ENCODE measurements at places on chromosomes 4 and X.

GRCh38 chr4:118865091-118865708 lies 23.5 kb upstream of the SYNPO2 start:
- DNase-seq: no peak

GRCh38 chr4:14888790-14889572 lies 113.3 kb upstream of the CPEB2 start:
- no peak for DNase-seq

DNA sequence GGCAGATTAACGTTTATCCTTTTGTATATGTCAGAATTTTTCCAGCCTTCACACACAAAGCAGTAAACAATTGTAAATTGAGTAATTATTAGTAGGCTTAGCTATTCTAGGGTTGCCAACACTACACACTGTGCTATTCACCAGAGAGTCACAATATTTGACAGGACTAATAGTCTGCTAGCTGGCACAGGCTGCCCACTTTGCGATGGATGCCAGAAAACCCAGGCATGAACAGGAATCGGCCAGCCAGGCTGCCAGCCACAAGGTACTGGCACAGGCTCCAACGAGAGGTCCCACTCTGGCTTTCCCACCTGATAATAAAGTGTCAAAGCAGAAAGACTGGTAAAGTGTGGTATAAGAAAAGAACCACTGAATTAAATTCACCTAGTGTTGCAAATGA lies 94.8 kb downstream of the TET2 start:
- DNase-seq: no peak

DNA sequence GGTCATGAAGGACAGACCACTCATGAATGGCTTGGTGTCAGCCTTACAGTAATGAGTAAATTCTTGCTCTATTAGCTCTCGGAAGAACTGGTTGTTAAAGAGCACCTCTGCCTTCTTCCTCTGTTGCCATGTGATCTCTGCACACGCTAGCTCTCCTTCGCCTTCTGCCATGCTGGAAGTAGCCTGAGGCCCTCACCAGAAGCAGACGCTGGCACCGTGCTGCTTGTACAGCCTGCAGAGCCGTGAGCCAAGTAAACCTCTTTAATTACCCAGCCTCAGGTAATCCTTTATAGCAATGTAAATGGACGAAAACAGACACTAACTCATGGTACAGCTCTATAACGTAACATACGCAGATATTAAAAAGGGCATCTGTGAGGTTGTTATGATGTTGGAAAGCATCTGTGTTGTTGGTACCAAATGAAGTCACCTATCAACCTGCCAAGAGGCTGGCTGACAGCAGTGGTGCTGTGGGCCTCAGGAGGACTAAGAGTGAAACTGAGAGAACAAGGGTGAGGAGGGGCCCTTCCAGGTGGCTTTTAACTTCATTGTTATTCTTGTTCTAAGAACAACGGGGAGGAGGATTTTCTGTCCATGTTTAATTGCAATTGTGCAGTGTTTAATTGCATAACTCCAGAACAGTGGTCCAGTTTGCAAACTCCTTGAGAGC lies 69.2 kb downstream of the CRMP1 start:
- DNase-seq: no peak

- DNase-seq: no peak
Measured at GRCh38 chr4:138078253-138078652, 163.9 kb downstream of the SLC7A11 start.

GRCh38 chr4:77093401-77093800 lies 17.6 kb upstream of the CCNI start:
- no peak for DNase-seq

GRCh38 chr4:42655921-42656678 lies 805 bp downstream of the ATP8A1 start:
- no peak for DNase-seq

- DNase-seq: no peak
Measured at GRCh38 chrX:38804432-38804681, 3.1 kb downstream of the MID1IP1 start.

DNA sequence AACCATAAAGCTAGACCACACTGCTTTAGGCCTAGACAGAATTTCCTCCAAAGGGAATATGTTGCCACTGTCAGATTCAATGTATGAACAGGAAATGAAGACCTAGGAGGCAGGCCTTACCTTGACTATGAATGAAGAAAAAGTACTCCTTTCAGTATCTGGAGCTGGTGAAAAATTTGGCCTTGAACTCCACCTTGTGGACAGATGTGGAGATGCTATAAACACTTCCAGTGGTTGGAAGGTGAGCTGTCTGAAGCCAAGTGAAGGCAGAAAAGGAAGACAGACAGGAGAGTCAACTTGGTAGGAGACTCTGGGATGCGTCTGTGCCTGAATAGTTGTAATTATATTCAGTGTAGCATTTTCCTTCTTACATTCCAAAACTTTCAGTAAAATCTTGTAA lies 17.2 kb downstream of the SPIN3 start:
- DNase-seq: no peak

DNA sequence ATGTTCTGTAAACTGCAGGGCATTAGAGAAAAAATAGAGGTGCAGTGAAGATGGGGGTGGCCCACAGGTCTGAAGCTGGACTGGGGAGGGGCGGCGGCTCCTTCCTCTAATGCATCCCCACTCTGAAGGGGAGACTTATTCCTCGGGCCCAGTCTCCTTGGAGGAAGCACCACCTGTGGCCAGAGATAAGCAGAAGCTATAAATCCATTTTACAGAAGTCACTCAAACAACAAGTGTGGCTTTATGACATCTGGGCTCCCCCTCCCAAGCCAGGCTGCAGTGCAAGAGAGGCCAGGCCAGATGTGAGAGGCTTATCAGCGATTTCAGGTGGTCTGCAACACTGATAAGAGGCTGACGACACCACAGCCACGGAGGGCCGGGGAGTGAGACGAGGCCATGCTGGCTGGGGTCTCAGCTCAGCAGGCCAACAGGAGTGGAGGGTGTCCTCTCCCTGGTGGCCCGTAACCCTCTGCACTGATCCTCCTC lies 15.8 kb downstream of the CYTL1 start:
- DNase-seq: no peak

DNA sequence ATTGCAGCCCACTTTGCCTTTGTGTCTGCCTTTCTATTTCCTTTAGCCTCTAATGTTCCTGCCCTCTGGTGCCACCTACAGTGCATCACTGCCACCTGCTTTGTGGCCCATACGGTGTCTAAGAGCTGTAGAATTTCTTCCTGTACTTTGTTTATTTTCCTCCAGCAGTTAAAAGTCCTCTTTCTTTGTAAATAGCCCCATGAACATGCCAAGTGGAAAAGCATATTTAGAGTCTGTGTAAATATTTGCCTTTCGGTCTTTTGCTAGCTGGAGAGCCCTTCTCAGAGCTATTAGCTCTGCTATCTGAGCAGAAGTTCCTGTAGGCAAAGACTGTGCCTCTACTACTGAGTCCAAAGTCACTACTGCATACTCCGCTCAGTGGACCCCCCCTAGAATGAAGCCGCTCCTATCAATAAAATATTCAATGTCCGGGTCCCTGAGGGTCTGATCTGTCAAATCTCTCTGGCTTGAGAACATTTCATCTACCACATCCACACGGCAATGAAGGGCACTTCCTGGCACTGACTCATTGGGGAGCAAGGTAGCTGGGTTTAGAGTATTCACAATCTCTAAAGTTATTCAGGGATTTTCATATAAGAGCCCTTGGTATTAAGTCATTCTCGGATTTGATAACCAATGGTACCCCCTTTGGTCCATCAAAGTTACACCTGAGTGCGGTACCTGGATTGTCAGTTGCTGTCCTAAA lies 36.3 kb downstream of the SULT1E1 start:
- DNase-seq: no peak

All from right renal cortex interstitium (tissue), 3 donors.